ENCODE measurements at places on chromosomes 13 and 19.

GRCh38 chr19:4015705-4016402, 8.3 kb downstream of the PIAS4 start:
- no peak for DNase-seq

GRCh38 chr19:42652021-42652420, 57.3 kb upstream of the CEACAM8 start:
- no peak for DNase-seq

DNA sequence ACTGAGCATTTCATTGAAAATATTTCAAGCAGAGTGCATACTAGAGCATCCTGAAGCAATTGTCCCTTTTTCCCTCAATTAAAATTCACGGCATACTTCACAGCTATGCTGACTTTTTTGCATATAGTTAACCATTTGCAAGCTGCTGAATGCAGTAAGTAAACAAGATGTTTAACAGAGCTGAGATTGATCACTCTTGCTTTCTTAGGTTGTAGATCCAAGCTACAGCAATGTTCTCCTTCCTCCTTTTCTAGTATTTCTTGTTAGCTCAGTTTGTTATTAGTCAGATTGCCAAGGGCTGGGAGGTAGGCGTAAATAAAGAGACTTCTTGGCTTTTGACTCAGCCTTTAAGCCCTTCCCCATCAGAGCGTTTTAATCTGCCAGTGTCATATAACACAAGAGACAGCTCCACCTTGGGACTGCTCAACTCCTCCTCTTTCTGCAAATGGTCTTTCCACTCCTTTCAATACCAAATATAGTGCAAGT, at the start of gene SLITRK6:
Gene SLITRK6 (minus strand): TSS at position 323 of the 486 bp plus-strand sequence. CDS start 2,911 bp downstream, outside the sequence.
- no peak for DNase-seq

GRCh38 chr13:71464686-71465085, 402.3 kb downstream of the DACH1 start:
- DNase-seq = no peak

DNA sequence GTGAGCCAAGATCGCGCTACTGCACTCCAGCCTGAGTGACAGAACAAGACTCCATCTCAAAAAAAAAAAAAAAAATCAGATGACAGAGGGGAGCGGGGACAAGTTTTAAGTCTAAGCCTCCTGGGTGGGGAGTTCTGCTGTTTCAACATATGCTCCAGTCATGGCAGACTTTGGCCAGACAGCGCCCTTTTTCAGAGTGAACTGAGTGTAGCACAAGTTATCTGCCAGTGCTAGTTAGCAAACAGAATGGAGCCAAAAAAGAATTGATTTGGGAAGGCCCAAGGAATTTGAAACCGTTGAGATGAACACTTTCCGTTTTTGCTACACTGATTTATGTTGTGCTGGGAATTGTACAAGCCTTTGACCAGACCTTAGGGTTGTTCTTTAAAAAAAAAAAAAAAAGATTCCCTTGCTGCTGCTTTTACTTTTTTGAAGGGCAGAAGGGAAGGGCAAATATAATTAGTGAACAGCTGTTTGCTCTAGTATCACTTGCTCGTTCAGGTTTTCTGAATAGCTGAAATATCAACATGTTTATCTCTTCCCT, 5.7 kb downstream of the ACTN4 start:
- DNase-seq = peak; percentile 62

DNA sequence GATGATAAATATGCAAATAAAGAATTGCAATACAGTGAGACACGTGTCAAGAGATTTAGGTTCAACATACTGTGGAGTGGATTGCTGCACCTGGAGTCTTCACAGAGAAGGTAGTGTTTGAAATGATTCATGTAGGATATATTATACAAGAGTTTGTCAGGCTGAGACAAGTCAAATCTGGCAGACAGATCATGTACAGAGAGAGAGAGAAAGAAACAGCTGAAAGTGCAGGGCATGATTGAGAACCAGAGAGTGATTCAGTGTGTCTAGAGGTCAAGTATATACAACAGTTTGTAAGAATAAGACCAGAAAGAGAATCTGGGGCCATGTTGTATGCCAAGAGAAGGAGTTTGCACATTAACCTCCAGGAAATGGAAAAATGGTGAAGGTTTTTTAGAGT, 2.1 kb upstream of the VWA8 start:
- DNase-seq = no peak

GRCh38 chr13:43470610-43471009, 316.2 kb downstream of the ENOX1 start:
- no peak for DNase-seq

DNA sequence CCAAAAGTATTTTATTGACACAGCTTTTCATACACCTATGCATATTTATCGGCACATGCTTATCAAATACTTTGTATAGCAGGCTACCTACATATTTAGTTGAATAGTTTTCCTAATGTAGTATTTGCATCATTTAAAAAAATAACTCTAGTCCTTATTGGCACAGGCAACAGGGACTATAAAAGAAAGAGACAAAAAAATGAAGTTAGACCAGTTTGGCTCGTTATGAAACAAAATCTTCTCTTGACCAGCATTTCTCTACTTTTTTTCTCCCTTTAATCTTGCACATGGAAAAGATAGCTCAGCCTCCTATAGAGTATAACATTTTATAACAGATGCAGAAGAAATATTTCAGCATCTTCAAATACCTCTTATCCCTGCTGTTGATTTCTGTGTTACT, 794.8 kb upstream of the MIR17HG start:
- DNase-seq = no peak

DNA sequence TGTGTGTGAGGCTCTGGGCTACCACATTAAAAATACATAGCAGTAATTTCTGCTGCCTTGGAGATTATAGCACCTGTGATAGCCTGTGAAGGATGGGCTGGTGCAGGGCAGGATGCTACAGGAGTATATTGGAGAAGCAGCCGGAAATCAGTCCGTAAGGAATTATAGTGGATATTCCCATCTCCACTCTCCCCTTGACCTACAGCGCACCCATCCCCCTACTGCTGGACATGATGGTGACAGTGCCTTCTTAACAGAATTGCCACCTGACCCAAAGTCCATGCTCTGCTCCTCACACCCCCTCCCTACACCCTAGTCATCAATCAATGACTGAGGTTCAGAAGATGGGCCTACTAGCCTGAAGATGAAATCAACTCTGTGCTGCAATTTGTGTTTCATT, 376.0 kb downstream of the GPC5 start:
- no peak for DNase-seq

GRCh38 chr19:55640043-55640576, 692 bp upstream of the ZNF580 start:
- DNase-seq = peak; percentile 39

GRCh38 chr13:25280396-25280795, 6.9 kb downstream of the MTMR6 start:
- peak; percentile 49 for DNase-seq

DNA sequence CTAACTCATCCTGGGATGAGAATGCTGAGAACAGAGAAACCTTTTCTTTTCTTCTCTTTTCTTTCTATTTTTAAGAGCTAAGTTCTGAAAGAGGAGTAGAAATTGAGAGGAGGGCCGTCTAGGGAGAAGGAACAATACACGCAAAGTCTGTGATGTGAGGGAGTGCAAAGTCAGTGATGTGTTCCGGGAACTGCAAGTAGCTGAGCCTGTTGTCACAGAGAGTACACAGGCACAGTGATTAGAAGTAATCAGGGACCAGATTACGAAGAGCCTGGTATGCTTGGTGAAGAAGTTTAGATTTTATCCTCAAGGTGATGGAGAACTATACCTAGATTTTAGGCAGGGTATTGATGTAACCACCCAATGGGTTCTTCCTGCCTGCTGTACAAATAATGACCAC, 32.0 kb upstream of the CXCL17 start:
- no peak for DNase-seq

- DNase-seq = no peak
These were observed 6.0 kb downstream of the KLK14 start for GRCh38 chr19:51076631-51077213.

DNA sequence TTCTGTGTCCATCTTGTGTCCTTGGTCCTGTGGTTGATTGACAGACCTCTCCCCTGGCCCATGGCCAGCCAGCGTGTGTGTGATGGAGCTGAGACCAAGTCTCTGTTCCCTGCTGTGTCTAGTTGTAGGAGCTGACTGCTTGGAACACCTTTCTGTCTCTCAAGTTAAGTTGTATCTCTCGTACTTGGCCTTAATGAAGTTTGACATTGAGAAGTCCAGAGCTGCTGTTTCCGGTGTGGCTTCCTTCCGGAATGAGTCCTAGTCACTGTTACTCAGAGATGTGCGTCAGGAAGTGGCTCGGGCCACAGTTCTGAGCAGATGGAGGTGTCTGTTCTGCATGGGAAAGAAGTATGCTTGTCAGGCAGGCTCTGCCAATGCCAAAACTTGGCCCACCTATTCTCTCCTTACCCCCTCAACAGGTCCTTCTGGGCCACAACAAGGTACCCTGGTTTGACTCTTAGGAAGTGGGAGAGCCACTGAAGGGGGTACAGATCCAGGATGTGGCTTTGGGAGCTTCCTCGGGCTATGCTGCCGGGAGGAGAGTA, 54.3 kb downstream of the GATAD2A start:
- peak; percentile 78 for DNase-seq

- DNase-seq = no peak
These were observed 9.4 kb upstream of the CACNG6 start for GRCh38 chr19:53982001-53982451.

DNA sequence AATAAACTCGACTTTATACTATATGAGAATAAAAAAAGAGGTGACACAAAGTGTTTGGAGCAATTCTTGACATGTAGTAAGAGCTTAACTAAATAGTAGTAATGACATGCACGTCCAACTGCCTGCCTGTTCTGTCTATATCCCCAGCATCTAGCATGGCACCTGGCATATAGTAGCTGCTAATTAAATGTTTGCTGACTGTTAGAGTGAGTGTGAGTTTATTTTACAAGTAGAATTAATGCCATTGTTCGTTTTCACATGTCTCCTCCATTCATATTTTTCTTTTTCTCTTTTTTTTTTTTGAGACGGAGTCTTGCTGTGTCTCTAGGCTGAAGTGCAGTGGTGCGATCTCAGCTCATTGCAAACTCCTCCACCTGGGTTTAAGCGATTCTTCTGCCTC, 38.4 kb upstream of the RNF113B start:
- DNase-seq = no peak

- peak; percentile 63 for DNase-seq
These were observed at the start of gene LYPD3 for GRCh38 chr19:43465468-43466120. TSS of gene LYPD3 (minus strand) at chr19:43465608. CDS start at chr19:43465571, 37 bp downstream.

DNA sequence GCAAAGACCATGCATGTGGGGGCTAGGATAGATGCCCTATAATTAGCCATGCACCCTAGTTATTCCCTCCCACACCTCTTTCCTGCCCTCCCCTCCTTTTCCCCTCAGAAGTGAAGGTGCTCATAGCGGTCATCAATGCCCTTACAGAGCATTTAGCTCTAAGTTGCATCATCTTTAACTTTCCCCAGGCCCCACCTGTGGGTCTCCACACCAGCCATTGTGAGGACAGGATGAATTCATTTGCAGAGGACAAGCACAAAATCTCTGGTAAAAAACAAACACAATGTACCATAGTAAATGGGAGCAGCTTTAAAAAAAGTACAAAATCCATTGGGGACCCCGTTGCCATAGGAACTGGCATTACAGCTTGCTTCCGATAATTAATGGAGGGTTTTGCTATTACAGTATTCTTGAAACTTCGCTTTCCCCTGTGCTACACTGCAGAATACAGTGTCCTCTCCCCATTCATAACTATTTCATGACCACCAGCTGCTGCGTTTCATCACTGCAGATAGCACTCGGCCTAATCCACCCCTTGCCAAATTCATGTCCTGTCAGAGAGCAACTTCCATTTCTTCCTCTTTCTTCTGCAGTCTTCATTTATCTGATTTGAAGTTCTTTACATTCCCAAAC, 110.5 kb downstream of the ZDHHC20 start:
- DNase-seq = no peak

- DNase-seq = no peak
These were observed 39.1 kb upstream of the IL17D start for GRCh38 chr13:20664351-20664750.

DNA sequence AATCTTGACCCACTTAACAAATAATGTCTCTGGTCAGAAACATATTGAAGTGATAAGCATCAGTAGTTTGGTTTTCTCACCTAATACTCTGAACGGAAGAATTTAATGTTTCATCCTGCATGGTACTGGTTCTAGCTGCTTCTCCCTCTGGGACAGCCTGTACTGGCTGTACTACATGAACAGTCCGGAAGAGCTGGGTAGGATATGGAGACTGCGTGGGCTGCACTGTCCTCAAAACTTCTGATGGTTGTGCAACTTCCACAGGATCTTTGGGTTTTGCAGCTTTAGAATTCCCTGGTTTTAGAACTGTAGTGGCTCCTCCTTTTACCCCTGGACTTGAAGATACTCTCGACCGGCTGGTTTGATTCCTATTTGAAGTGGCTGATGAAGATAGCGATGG, 78.3 kb downstream of the ELF1 start:
- no peak for DNase-seq

DNA sequence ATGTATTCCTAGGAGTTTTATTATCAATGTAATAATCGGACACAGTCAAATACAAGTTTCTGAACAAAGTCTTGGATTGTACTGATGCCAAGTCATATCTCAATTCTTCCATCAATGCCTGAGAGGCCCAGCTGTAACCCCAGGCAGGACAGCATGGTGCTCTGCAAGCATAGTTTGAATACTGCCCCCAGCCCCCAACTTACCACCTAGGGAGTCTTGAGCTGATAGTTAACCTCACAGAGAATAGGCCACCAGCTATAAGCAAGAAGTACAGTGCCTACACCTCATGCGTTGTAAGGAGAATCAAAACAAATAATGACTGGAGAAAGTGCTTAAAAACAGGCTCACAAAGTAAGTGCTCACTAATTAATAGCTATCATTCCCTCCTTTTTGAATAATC, 2.7 kb downstream of the PROSER1 start:
- DNase-seq = no peak

DNA sequence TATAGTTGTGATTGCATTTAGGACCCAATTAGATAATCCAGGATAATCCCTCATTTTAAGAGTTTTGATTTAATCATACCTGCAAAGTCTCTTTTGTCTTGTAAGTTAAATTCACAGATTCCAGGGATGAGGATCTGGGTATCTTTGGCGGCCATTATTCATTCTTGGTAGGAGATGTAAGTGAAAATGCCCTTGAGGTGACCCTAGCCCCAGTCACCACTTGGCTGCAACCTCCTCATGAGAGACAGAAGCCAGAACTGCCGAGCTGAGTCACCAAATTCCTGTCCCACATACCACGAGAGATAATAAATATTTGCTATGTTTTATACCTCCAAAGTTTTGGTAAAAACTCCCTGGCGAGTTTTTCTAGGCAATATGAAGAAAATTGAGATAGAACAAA, 389.4 kb downstream of the RFC3 start:
- no peak for DNase-seq

GRCh38 chr19:41872775-41873647, 4.1 kb upstream of the CD79A start:
- DNase-seq = peak; percentile 55
